Activated T-cell treated with anti-CD3 and anti-CD28 coated beads for 48 hours (primary cell): ENCODE measurements at places on chromosomes 11 and 22.

- no peak for DNase-seq
Measured at GRCh38 chr22:21686193-21686608, 20.4 kb downstream of the PPIL2 start.

GRCh38 chr11:119681361-119681910 is 47.6 kb downstream of the NECTIN1 start:
- no peak for DNase-seq

DNA sequence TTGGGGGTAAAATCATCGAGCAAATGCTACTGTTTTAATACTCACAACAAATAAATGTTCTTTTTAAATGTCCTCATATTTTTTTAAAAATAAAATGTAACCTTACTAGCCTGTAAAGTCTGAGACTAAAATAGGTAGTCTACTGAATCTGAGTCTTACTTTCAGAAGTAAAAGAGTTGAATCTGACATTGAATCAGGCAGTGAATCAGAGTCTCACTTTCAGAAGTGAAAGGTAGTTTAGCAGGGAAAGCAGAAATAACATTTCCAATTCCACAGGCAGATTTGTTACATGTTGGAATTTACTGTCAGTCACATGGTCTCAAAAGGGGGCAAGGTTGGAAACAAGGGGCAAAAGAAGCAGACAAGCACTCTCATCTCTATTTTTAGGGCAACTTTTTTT is 143.0 kb downstream of the ELP4 start:
- DNase-seq, result no peak

- DNase-seq, result no peak
Measured at GRCh38 chr11:94882931-94883330, 90.4 kb downstream of the CWC15 start.

DNA sequence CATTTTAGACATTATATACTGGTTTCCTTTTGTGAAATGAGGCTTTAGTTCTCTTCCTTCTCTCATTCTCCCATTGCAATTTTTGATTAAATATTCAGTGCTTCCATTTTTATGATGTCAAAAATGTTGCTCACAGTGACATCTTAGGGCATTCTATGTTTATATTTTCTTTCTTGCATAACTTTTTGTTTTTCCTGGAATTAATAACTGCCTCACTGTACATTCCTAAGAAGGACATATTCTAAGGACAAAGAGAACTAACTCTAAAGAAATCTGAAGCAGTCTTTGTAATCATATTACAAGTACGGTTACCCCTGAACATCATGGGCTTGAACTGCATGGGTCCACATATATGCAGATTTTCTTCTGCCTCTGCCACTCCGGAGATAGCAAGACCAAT is 25.8 kb upstream of the P2RY6 start:
- DNase-seq, result no peak

GRCh38 chr11:27218421-27219038 is 144.5 kb downstream of the CCDC34 start:
- DNase-seq, result no peak

GRCh38 chr22:23518376-23519187 is 61.5 kb downstream of the IGLL1 start:
- DNase-seq, result no peak

DNA sequence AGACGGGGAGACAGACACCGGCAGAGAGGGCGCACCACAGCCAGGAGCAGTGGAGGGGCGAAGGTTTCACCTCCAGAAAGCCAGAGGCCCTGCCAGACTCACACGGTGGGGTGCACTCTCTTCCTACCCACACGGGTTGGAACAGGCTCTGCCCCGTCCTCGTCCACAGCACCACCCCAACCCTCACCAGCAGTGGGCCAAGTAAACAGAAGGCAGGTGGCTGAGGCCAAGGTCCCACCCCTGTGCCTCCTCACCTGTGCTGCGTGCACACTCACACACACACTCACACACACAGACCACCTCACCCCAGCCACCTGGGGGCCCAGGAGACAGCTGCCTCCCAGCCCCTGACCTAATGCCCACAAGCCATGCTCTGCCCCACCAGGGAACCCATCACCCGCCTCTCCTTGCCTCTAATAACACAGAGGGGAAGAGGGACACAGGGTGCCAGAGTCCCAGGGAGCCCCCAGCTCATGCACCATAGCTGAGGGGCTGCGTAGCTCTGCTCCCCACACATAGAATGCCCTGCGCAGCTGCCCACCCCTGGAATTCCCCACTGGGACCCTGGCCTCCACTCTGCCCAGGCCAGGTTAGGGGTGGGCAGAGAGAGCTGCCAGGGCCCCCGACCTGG is 3.1 kb downstream of the CYB5R3 start:
- no peak for DNase-seq

DNA sequence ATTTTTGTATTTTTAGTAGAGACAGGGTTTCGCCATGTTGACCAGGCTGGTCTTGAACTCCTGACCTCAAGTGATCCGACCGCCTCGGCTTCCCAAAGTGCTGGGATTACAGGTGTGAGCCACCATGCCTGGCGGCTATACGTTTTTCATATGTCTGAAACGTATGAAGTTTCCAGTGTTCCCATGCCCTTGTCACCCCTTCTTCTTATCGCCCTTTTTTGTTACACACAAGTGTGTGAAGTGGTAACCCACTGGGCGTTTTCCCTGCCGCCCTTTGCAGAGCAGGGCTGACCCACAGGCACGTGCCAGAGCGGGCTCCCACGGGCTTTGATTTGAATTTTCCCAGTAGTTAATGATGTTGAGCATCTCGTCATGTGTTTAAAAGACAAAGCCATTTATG is 17.0 kb downstream of the PIM3 start:
- DNase-seq, result no peak

DNA sequence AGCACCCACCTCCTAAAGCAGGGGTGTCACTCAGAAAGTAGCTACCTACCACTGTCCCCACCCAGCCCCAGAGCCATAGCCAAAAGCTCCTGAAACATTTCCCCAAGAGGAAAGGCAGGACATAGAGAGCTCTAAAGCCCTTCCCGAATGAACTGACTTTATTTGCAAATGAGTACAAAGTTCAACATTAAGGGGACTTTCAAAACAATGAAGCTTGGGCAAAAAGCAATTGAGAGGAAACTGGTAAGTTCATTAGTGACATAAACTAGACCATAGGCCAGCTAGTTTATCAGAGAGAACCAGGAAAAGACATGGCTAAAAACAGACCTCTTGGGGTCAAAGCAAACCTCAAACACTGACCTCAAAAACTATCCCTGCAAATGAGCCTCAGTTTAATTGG is 72.7 kb downstream of the IGLL5 start:
- no peak for DNase-seq

GRCh38 chr22:29156507-29156906 is 49.2 kb upstream of the EMID1 start:
- no peak for DNase-seq

- no peak for DNase-seq
Measured at GRCh38 chr11:71212871-71213559, 39.4 kb downstream of the SHANK2 start.

DNA sequence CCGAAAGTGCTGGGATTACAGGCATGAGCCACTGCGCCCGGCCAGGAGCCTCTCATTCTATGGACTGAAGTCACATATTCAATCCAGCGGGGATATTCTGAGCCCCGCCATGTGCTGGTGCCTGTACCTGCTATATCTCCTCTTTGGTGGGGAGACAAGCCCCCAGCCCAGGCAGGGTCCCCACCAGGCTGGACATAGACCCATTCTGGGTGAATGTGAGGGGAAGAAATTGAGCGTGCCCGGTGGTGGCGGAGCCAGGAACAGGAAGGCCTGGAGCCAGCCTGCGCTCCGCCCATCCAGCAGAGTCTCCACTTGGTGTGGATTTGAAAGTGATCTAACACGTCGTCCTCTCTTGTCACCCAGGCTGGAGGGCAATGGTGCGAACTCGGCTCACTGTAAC is 38.0 kb upstream of the CSNK1E start:
- DNase-seq, result no peak

DNA sequence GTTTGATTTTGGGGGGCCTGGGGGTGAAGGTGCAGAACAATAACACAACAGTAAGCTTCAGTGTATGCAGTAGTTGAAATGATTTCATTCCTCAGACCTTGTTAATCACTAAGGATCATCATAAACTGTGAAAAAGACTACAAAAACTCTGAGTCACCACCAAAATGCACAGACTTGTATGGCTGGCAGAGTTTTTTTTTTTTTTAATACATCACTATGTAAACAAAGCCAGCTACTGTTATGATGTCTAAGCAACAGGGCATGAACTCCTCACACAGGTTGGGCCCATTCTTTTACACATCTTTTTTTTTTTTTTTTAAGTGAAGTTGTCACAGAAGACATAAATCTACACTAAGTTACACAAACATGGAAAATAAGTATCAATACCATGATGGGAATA is 311.9 kb downstream of the GUCY1A2 start:
- no peak for DNase-seq

- no peak for DNase-seq
Measured at GRCh38 chr11:2740275-2740940, 40.6 kb upstream of the KCNQ1OT1 start.

DNA sequence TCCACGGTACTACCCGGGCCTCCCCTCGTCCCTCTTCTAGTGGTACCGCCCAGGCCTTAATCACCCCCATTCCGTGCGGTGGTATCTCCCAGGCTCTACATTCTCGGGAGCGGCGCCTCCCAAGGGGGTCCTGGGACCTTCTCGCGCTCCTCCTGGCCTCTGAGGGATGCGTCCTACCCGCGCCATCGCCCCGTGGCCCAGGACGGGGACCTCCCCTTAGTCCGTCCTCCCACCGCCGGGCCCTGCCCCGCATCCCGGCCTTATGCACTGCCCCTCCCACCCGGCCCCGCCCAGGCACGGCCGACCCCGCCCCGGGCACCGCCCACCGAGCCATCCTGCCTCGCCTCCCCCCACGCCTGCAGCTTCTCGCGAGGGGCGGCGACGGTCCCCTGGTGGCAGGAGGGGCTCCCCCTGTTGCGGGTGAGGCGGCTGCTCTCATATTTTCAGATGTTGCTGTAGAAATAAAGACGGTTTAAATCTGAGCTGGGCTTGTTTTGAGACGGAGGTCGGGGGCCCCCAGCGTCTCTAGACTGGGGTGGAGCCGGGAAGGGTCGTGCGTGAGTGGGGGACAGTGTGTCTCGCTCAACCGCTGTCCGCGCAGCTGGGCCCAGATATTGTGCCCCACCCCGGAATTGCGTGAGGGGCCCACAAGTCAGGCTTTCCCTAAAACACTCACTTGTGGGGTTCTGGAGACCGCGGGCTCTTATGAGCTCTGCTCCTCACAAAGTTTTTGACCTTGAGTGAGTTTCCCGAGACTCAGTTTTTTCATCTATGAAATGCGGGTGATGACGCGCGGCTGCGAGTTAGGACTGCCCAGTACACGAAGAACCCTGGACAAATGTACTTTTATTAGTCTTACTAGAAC is 828 bp upstream of the RAB1B start:
- peak; percentile 86 for DNase-seq

GRCh38 chr11:131902421-131902820 is 532.0 kb downstream of the NTM start:
- DNase-seq, result no peak

DNA sequence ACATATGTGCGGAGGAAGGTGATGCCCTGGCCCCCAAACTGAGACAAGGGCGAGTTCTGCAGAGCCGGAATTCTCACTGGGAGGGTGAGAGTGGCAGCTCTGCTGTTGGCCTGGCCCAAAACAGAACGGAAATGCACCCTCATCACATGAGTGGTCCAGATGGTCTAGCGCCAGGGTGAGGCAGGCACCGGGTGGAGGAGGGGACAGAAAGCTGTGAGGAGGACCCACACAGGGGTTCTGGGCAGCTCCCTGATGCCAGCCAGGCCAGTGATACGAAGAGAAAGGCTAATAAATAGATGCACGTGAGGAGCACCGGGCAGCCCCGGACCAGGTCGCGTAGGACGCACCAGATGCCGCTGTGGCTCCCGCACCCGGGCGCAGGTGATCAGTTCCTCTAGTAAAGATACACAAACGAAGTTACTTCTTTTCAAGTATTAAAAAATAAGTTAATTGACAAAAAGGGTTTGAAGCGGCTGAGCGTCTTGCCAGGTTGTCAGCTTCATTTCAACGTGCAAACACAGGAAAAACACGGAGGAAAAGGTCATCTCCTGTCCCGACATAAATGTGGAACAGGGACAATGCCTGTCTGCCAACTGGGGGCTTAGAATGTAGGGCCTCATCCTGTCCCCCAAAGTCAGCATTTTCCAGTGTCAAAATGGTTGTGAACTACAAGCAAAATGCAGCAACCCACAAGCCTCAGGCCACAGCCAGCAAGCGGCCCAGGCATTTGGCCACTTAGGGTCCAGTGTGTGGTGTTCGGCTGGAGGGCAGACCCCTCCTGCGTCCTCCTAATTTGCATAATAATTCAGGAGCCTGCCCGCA is 15.3 kb upstream of the BID start:
- DNase-seq, result no peak

- no peak for DNase-seq
Measured at GRCh38 chr11:19816040-19816439, 103.4 kb downstream of the NAV2 start.

- no peak for DNase-seq
Measured at GRCh38 chr22:33983558-33983957, 63.3 kb upstream of the LARGE1 start.

- DNase-seq, result no peak
Measured at GRCh38 chr11:46874586-46874985, 28.5 kb upstream of the CKAP5 start.

GRCh38 chr11:17005646-17006045 is 8.6 kb downstream of the PLEKHA7 start:
- no peak for DNase-seq

- DNase-seq, result no peak
Measured at GRCh38 chr11:70568035-70568813, 169.9 kb downstream of the CTTN start.

- DNase-seq, result no peak
Measured at GRCh38 chr22:45587638-45588505, 83.8 kb upstream of the ATXN10 start.

GRCh38 chr11:114738954-114739353 is 60.6 kb downstream of the NXPE2 start:
- DNase-seq, result peak; percentile 13

DNA sequence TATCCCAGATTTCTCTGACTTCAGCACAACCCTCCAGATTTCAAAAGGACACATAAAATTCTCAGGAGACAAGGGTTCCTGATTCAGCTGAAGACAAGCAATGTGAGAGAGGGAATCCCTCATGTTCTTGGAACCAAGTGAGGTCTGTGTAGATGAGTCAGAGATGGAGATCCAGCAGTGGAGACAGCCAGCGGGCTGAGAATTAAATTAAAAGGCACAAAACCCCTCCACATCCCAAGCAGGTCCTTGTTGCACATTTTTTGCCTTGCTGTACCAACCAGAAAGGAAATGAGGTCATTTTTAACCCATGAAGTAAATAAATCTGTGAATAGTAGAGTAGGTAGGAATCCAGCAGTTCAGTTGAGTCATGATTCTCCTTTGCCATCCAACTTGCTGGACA is 9.7 kb downstream of the MTNR1B start:
- no peak for DNase-seq

DNA sequence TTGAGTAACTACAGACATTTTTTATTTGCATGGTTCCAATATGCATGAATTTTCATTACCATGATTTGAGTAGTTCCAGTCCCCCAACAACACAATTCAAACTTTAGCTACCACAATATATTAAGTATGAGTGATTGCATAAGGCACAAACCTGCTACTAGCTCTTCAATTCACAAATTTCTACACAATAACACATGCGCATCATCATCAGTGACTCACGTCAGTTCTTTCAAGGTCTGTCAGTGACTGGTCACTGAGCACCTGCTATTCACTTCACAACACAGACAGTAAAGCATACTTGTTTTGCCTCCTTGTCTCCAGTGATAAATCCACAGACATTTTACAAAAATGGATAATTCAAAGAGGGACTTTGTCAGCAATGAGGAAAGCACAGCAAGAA is 435.1 kb upstream of the CCDC90B start:
- DNase-seq, result no peak

- DNase-seq, result no peak
Measured at GRCh38 chr11:93608364-93608763, 53.1 kb upstream of the CEP295 start.

- no peak for DNase-seq
Measured at GRCh38 chr22:20434773-20435172, 2.9 kb downstream of the SCARF2 start.
